Placental pericyte (primary cell): ENCODE measurements at places on chromosomes 16 and 17. TPM values are rescaled to one million over a fixed set of nuclear protein-coding genes. Genes with fewer than 3 reads are reported as not detected.

SOX9 gene
- total RNA-seq: 2.8 and 33.6 TPM in 2 replicates

MPHOSPH6 gene
- total RNA-seq: 26.9 and 51.4 TPM in 2 replicates

CLEC19A gene
- total RNA-seq: not detected in 2 replicates

PDP2 gene
- 20.1 and 25.2 TPM in 2 replicates for total RNA-seq

RAB11FIP4 gene
- under 0.01 and 0.44 TPM in 2 replicates for total RNA-seq

FOXL1 gene
- 1.1 and 12.2 TPM in 2 replicates for total RNA-seq

ICAM2 gene
- total RNA-seq: 2.4 and 2.7 TPM in 2 replicates

TUBD1 gene
- 1.8 and 5.7 TPM in 2 replicates for total RNA-seq

PLD6 gene
- total RNA-seq: 3.4 and 4.8 TPM in 2 replicates

CCDC154 gene
- total RNA-seq: 0.14 and 0.88 TPM in 2 replicates

KRT39 gene
- total RNA-seq: 0.43 TPM in 1 of 2 replicates, not detected in the other

ITGB3 gene
- total RNA-seq: 64.6 and 125 TPM in 2 replicates

MT4 gene
- not detected in 2 replicates for total RNA-seq

SDR42E1 gene
- total RNA-seq: 0.22 and 1.3 TPM in 2 replicates

SLC13A2 gene
- not detected in 2 replicates for total RNA-seq

SCARF1 gene
- 0.14 and 0.44 TPM in 2 replicates for total RNA-seq

KRT28 gene
- not detected in 2 replicates for total RNA-seq

ABCA9 gene
- total RNA-seq: 2.0 TPM in 2 replicates
